ENCODE measurements at places on chromosomes 3 and 15.

- DNase-seq: no peak
Measured at GRCh38 chr15:98143116-98143515, 182.6 kb downstream of the ARRDC4 start.

GRCh38 chr3:53122933-53123305 is 7.3 kb downstream of the RFT1 start:
- DNase-seq: no peak

DNA sequence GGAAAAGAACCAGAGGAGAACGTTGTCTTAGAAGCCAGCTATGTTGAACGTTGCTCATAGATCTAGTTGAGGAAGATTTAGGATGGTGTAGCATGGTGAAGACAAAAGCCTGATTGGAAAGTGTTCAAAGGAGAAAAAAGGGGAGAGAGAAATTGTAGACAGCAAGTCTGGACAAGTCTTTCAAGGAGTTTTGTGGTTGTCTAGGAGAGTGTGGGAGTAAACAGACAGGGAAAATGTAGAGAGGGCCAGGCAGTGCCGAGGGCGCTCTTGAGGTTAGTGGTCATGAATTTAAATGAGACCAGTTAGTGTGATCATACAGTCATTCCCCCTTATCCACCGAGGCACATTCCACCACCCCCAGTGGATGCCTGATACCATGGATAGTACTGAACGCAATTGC is 167.5 kb upstream of the IL12A start:
- no peak for DNase-seq

DNA sequence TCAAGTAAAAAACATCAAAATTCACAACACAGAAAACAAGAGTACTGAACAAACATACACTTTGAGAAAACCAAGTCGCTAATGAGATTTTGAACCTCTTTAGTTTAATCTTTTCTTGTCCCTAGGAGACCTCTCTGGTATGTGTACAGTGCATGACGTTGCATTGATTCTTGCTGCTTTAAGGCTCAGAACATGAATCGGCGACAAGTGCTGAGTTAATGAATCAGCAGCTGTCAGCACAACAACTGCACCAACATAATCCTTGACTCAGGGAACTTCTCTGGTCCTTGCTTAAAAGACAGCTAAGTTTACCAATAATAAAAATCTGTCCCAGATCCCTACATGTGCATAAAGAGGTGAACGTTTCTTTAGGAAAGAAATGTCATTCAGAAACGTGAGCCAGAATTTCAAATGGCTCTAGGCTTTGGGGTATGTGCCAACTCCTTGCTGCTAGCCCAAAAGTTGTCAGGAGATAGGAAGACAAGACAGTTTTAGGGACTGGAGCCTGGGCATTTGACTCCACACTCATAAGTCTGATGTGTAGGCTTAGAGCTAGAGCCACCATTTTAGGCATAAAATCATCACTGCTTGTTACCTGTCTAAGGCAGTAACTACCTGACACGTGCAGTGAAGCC is 86.9 kb downstream of the IL5RA start:
- DNase-seq: no peak

DNA sequence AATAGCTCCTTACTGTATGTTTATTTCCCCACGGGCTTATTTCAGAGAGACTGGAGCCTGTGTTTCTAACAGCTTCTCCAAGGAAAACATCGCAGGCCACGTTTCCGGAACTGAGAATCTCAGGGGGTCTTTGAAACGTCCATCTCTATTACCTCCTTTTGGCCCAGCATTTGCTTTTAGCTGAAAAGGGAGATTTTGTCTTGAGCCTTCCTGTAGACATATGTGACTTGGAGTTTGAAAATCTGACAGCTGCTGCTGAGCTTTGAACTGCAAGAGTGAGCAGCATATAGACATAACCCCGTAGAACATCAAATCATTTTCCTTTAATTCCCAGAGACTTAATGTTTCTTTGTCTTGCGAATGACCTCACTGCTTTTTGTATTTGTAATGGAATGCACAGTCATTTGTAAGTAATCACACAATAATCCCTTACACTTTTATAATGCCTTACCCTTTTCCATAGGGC is 54.6 kb downstream of the LPP start:
- DNase-seq: peak; percentile 82

DNA sequence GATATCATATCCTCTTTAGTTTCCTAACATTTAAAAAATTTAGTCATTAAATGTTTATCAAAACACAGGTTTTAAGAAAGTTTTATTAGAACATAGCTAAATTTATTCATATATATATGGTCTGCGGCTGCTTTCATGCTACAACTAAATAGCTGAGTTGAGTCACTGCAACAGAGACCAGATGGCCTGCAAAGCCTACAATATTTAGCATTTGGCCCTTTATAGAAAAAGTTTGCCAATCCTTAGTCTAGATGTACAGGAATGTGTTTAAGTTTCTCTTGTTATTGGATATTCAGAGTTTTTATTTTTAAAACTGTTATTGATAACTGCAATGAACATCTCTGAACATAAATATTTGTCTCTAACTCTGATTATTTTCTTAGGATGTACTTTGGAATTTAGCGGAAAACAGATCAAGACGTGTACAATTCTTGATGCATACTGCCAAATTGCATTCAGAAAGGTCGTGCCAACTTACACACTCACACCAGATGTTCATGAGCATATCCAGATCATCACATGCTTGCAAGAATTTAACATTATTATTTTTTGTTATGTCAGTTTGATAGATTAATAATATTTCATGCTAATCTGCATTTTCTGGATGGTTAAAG is 157.9 kb downstream of the STAC start:
- peak; percentile 36 for DNase-seq

DNA sequence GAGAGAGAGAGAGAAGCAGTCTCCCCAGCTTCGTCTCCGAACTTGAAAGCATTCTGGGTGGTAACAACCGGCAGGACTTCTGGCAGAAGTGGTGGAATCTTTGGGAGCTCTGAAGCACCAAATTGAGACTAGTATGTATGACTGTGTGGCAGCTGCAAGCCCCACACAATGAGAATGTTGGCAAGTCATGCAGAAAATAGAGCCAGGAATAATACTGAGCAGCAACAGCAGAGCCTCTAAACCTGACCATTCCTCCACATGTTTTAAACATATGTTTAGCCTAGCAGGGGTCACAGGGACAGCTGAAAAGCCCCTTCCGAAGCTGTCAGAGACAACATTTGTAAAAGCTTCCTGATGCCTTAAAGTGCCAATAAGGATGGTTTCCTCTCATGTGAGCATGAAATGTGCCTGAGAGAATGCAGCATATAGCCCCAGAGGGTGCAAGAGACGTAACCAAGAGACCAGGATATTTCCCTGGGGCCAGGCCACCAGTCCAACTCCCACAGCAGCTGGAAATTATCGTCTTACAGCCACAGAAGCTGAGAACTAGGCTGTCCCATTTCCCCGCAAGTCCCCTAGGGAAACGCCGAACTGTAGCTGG is 178.6 kb upstream of the CCDC54 start:
- peak; percentile 45 for DNase-seq

- peak; percentile 98 for DNase-seq
Measured at GRCh38 chr3:15647611-15648167, 46.1 kb downstream of the BTD start.

- no peak for DNase-seq
Measured at GRCh38 chr15:54149115-54149531, 170.9 kb downstream of the UNC13C start.

DNA sequence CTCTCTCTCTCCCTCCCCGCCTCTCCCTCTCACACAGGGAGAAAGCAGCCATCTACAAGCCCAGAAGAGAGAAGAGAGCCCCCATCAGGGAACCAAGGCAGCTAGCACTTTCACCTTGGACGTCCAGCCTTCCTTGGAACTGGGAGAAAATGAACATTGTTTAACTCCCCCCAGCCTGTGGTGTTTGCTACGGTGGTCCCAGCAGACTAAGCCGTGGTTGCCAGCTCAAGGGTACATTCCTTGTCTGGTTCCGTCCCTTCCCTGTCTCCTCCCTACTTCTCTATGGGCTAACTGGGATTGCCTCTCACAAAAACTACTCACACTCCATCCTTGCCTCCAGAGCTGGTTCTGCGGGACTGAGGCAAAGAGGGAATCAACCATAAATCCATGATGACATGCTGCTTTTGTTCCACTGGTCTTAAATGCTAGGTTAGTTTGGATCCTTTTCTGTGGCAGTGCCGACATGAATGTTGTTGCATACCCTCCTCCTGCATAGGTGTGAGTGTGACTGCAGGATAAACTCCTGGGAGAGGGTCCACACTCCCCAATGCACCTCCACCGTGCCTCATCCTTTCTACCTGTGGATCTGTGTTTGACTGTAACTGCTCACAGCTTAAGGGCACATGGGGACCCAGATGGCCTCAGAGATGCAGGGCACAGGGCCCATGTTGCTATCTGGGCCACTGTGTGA is 12.0 kb downstream of the C3orf22 start:
- no peak for DNase-seq
